ENCODE measurements at places on chromosomes 12 and 14.

DNA sequence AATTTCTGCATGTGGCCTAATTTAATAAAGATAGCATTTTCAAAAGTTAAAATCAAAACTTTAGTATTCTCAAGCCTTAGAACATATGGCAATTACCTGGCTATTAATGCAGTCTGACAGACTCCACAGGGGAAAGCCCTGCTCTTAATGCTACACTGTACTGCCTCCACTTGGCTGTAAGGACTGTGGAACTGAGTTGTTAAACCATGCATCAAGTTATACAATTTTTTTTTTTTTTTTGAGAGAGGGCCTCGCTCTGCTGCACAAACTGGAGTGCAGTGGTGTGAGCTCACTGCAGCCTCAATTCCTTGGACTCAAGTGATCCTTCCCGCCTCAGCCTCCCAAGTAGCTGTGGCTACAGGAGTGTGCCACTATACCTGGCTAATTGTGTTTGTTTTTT lies 19.0 kb upstream of the NDUFA12 start:
- no peak for DNase-seq

DNA sequence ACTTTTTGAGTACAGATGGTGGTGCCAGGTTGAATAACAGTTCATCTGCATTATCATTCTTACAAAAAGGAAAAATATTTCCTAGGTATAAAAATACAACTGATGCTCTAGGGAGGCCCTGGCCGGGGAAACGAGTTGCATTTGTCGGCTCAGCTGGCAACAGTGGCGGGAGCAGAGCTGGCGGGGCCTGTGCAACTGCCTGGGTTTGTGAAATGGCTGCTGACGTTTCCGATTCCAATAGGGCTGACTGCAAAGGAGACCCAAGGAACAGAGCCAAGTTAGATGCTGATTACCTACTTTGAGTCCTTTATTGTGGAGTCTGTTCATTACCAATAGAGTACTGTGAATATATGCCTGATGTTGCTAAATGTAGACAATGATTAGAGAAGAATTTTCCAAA lies 25.8 kb upstream of the PHLDA1 start:
- DNase-seq = no peak

DNA sequence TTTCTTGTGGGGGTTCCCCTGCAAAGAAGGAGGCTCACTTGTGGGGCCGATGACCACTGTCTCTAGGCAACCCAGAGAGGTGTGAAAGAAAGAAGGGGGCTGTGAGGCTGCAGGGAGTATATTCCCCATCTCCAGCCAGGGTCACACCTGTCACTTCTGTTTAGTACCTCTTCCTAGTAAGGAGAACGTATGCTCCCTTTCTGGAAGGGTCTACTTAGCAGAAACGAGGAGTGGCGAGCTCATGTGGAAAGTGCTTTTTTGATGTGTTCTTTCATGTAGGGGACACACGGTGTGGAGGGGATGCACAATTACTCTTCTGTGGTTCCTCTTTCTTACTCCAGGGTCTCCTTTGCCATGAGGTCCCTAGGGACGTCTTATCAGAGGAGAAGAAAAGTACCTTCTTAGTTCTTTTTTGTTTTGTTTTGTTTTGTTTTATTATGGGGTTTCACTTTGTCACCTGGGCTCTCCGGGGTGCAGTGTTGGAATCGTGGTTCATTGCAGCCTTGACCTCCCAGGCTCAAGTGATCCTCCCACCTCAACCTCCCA lies 58.3 kb downstream of the PRKCH start:
- DNase-seq = no peak

- no peak for DNase-seq
Observed at GRCh38 chr12:118109088-118109487, 5.3 kb upstream of the VSIG10 start.

GRCh38 chr14:53055003-53055402 lies 98.1 kb downstream of the DDHD1 start:
- DNase-seq = peak; percentile 54

Measured in left lung (tissue), 14 donors.